ENCODE measurements at places on chromosomes 5 and 9.

- no peak for DNase-seq
Observed at GRCh38 chr9:5988265-5988664, 27.2 kb downstream of the RANBP6 start.

GRCh38 chr9:27394826-27395201 is 97.9 kb upstream of the EQTN start:
- no peak for DNase-seq

DNA sequence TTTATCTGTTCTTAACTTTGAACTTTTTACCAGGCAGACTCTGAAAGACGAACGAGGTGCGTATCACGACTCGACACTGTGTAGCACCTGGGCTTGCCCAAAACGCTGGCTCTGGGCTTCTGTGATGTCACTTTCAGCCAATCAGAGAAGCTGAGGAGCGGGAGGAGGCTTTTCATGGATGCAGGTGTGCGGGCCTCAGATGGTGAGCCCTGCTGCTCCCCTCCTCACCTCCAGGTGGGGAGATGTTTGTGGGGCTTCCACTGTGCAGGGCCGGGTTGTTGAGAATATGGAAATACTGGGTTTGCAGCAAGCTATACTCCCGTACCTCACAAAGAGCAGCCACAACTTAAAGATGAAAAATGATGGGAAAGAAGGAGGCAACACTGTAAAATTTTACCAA is 246.3 kb downstream of the IRX2 start:
- no peak for DNase-seq

GRCh38 chr9:91803151-91803940 is 146.7 kb downstream of the ROR2 start:
- no peak for DNase-seq

DNA sequence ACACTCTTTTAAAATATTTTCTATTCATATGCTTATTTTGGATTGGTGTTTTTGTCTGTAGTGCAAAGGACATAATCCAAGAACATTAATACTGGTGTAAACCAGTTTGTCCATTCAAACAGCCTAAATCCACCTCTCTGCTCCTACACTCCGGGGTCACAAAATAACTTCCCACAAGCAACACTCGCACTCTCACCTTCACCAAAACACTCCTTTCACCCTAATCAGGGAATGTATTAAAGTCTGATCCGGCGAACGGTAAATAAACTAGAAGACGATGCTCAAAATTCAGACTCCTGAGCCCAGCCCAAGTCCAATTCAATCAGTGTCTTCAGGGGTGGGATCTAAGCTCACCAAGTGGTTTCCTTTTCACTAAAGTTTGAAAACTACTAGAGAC is 649 bp downstream of the AP3B1 start:
- DNase-seq, result no peak

GRCh38 chr9:38027714-38028113 is 41.3 kb downstream of the SHB start:
- no peak for DNase-seq

DNA sequence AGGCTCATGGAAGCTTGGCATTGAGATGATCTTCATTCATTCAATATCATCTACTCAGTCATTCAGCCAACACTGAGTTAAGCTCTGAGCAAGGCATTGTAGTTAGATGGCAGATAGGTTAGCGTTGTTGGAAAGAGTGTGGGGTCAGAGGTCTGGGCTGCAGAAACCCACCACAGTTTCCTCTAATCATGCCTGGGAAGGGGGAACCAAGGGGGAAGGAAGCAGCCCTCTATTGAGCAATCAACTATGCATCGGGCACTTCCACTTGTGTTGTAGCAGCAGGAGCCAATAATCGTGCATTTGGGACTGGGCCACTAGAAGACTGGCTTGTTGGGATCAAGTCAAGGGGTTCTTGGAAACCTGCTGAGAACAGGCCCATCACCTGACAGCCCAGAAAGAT is 139.1 kb downstream of the PIP5K1B start:
- DNase-seq, result no peak

DNA sequence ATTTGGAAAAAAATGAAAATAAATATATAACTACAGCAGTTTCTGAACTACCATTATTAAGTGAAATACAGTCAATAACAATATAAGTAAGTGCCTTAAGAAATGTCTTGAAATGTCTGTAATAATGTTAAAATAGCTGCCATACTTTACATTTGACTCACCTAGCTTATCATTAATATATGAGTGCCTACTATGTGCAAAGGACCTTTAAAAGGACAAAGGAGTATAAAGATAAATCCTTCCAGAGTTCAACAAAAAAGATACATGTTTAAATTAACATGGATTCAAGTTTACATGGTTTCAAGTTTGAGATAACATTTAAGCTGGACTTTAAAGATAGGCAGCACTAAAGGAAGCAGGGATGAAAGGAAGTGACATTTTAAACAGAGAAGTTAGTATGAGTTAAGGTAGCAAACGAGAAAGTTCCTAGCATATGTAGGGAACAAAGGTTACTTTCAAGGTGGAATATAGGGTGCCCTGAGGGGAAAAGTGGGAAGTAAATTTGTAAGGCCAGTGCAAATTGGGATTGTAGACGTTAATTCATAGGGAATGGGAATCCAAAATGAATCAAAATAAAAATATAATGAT is 8.9 kb downstream of the ITGA1 start:
- DNase-seq, result no peak

DNA sequence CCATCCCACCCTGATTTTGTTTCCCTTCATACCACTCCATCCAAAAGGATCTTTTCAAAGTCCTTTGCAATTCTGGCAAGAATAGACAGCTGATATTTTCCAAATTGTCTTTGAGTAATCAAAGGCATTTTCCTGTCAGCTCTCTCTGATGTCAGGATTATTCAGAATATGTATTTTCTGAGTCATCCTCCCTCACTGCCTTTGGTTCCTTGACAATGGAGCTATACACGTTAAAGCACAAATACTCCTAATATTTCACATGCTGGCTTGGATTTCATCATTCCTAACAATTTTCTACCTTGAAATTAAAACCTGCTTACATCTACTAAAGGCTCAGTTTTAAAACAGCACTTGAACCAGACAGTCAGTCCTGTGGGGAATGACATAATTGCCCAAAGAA is 379.4 kb downstream of the GADD45G start:
- no peak for DNase-seq

GRCh38 chr9:101317735-101318134 is 67.1 kb downstream of the BAAT start:
- no peak for DNase-seq

DNA sequence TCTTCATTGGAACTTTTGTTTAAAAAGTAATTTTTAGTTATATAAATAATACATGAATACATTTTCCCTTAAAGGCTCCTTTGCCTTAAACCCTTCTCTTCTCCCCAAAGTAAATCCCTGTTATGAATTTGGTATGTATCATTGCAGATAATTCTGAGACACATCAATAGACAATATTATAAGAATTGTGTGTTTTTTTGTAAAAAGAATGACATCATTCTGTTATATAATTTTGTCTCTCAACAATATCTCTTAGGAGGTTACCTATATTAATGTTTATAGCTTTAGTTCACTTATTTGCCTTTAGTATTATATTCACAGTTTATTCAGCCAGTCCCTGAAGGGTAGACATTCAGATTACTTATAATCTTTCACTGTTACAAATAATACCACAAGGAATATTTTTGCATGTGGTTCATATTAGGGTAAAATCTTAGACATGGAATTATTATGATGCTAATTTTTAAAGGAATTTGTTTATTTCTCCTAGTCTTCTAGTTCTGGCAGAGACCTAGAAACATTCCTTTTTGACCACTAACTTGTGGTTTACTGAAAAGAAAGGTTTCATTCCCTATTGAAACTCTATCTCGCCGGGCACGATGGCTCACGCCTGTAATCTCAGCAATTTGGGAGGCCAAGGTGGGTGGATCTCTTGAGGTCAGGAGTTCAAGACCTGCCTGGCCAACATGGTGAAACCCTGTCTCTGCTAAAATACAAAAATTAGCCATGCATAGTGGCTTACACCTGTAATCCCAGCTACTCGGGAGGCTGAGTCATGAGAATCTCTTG is 105.6 kb downstream of the KCTD16 start:
- no peak for DNase-seq

- no peak for DNase-seq
Observed at GRCh38 chr5:57193757-57194413, 20.0 kb downstream of the GPBP1 start.

DNA sequence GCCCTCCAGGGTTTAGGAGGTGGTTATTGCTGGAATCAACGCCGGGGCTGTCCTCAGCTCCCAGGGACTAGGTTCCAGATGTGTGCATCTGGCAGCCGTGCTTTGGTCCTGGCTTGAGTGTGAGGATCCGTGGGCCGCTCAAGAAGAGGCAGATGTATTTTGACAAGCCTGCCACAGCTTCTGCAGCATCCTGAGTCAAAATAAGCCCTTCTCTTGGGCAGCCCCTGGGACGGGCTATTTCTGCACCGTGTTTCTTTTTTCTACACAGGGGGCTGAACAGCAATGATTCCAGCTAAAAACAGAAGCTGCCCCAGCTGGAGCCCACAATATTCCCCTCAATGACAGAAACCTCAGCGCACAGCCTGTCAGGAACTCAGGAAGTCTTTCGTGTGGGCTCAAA is 19.7 kb upstream of the CPLX2 start:
- DNase-seq, result no peak

DNA sequence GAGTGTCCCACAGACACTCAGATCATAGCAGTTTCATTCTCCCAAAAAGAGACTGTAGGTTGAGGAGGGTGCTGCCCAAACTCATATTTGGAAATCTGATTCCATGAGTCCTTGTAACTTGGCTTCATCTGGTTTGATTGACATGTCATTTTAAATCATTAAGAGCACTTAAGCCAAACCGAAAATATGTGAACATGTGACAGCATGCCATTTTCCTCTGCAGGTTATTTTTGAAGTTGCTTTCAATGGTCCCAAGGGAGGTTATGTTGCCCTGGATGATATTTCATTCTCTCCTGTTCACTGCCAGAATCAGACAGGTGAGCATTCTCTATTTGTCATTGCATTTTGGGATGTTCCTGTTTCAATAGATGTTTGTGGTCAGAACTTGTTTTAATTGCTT is 87.6 kb downstream of the MAMDC2 start:
- DNase-seq, result no peak

- no peak for DNase-seq
Observed at GRCh38 chr5:130796032-130796431, 369.0 kb downstream of the HINT1 start.

DNA sequence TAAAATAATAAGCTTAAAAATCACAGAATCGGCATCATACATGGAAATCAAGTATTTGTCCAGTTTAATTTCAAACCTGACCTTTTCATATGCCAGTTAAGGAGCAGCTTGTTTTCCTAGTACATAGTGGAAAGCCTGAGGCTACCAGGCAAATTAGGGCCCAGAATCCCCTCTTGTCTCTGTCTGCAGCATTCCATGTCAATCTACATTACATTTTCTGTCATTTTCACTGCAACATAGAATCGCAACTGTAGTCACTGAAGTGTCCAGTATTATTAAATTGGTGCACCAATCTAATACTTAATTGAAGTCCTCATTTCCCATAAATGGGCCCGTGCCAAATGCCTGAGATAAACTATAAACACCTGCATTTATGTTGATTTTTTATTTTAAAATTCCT is 1352.2 kb upstream of the ACO1 start:
- no peak for DNase-seq

GRCh38 chr9:15361737-15362136 is 54.7 kb upstream of the TTC39B start:
- DNase-seq, result no peak

- DNase-seq, result no peak
Observed at GRCh38 chr5:9832921-9833320, 202.8 kb upstream of the TAS2R1 start.

Data from effector CD8-positive, alpha-beta T cell (primary cell).